ENCODE measurements at places on chromosomes 5 and 9. TPM values are rescaled to one million over a fixed set of nuclear protein-coding genes. Genes with fewer than 3 reads are reported as not detected.

PCDHB12 gene
- 0.25 TPM for total RNA-seq

ADAMTSL1 gene
- 10.4 TPM for total RNA-seq

SLC23A1 gene
- total RNA-seq = 0.38 TPM

TMEM215 gene
- total RNA-seq = not detected

NXNL2 gene
- total RNA-seq = 11.8 TPM

TLE1 gene
- 84.8 TPM for total RNA-seq

LHX3 gene
- not detected for total RNA-seq

TRAF2 gene
- 22.7 TPM for total RNA-seq

ADAMTS16 gene
- 11.7 TPM for total RNA-seq

TPM2 gene
- 217 TPM for total RNA-seq

ZNF462 gene
- 25.7 TPM for total RNA-seq

ISL1 gene
- total RNA-seq = not detected
